ENCODE measurements at places on chromosomes 12 and 14. TPM values are rescaled to one million over a fixed set of nuclear protein-coding genes. Genes with fewer than 3 reads are reported as not detected.

NRL gene
- 2.6 TPM for total RNA-seq

DNA sequence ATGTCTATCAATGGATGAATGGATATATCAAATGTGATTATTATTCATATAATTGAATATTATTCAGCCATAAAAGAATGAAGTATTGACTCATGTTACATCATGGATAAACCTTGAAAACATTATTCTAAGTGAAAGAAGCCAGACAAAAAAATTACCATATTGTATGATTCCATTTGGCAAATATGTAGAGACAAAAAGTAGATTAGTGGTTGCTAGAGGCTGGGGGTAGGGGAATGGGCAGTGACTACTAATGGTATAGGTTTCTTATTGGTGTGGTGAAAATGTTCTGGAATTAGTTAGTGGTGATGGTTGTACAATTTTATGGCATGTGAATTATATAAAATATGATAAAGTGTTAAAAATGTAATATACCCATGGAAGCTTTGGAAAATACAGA lies 31.8 kb upstream of the GNS start:
- DNase-seq: no peak

SRRM4 gene
- not detected for total RNA-seq

C3AR1 gene
- total RNA-seq: 3.9 TPM

Measured in body of pancreas (tissue), 4 donors.